ENCODE measurements at places on chromosomes 6 and 20.

- DNase-seq, result no peak
Observed at GRCh38 chr20:19427913-19428312, 215.5 kb downstream of the SLC24A3 start.

DNA sequence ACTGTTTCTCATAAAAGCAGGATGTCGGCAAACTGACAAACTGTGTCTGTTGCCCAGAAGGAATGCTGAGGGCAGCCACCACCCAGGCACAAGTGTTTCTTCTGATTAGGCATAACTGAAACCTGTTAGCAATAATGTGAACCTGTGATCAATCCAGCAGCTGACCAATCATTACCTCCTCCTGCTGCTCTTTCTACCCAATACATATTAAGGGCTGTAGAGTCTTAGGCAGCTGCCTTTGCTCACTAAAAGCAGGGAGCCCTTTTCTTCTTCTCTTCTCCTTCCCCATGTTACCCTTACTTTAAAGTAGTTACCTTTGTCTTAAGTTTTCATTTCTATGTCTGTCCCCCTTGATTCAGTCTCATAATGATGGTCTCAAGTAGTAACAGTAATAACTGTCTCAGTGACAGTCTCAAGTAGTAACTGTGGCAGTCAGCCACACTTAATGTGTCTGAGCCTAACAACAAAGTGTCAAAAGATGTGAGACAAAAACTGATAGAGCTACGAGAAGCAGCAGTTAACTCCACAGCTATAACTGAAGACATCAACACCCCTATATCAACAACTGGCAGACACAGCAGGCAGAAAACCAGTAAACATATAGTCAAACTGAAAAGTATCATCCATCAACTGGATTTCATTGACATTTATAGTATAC is 37.0 kb downstream of the RANBP9 start:
- no peak for DNase-seq

DNA sequence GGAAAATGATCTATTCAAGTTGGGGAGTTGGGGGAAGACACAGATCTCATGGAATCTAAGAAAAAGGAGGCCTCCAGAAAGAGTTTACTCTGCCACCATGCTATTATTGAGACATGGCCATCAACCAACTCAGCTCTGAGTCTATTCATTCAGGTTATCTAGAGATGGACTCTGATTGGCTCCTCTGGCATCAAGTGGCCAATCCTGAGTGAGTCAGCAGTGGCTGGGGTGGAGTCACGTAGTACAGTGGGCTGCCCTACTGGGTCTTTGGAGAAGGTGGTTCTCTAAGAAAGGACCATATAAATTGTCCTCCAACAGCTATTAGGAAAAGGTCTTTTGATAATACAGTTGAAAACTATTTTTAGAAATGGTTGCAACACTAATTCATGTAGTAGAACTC is 42.1 kb downstream of the LYRM2 start:
- no peak for DNase-seq

DNA sequence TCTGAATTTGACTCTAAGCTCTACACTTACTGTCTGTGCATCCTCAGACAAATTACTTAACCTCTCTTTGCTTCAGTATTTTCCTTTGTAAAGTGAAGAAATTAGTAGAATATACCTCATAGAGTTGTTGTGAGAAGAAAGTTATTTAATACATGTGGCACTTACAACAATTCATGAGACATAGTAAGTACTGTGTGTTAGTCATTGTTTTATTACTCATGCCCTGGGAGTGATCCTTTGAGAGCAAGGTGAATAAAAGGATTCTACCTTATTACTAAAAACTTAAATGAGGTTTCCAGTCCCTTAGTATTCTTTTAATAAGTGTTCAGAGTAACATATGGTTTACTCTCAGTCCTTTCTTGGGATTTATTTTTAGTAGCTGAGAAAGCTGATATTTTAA is 233.6 kb upstream of the MAP3K7 start:
- no peak for DNase-seq

DNA sequence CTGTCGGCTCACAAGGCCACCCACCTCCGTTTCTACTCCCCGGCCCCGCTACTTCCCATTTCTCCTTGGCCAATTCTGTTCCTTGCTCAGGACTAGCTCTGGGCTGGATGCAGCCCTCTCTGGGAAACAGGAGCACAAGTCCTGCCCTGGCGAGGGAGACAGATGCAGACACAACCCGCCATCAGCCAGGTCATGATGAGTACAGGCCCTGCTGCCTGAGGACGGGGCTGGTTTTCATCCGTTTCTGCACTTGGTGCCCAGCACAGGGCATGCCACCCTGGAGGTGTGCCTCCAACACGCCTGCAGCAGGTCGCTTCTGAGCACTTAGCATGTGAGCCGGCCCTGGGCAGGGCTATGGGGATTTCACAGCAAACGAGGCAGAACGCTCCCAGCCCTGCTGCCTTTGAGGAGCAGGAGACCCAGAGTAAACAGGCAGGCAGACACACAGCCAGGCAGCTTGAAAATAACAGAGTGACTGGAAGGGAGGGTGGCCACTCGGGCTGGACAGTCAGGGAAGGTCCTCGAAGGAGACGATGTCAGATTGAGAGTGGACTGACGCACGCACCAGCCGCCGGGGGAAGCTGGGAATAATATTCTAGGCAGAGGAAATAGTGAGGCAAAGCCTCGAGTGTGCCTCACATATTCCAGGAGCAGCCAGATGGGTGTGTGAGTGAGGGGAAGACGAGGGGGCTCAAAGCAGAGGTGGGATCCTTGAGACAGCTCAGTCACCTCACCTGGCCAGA is 21.2 kb upstream of the VSTM2L start:
- DNase-seq, result no peak

DNA sequence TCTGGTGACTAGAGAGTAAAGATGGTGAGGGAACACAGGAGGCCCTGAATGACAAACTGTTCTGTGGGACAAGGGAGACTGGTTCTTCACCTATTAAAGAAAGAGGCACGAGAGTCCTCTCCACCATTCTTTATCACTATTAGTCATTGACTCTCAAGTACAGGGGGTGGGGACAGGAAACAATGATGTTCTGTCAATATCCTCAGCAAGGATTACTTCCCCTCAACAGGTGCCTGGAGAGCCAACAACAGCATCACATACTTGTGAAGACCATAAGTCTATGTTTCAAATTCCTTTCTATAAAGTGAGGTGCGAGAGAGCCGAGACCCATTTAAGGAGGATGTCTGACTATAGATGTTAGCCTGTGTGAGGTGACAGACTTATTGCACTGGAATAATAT is 72.4 kb upstream of the TBC1D7 start:
- no peak for DNase-seq

GRCh38 chr6:33925936-33926335 is 122.1 kb upstream of the MLN start:
- no peak for DNase-seq

- no peak for DNase-seq
Observed at GRCh38 chr20:1994627-1995026, 769 bp upstream of the PDYN start.

DNA sequence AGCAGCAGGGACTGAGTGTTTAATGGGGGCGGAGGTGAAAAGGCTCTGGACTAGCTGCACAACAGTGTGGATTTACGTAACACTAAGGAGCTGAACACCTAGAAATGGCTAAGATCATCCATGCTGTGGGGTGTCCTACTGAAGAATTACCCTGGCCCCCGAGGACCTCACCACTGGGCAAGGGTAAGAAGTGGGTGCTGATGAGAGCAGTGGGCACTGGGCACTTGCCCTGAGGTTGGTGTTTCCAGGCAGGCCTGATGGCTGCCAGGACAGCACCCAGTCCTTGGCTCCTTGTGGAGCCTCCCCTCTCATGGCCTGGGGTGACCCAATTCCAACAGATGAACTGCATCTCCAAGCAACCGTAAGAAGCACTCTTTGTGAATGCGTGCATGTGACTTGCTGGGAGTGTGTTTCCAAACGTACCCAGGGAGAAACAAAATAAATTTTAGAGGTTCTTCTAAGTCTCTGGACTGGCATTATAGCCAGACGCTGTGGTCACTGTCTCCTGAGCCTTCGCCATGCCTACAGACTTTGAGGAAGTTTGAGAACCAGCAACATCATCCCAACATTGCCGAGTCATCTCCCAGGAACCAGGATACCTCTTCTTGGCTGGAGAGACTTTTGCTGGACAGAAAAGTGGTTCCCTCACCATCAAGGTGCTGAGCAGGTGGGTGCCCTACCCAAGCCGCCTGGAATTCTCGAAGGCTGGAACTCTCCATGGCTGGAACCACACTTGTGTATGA is 245.9 kb downstream of the ERMARD start:
- no peak for DNase-seq

- no peak for DNase-seq
Observed at GRCh38 chr20:61332016-61332975, 80.2 kb downstream of the CDH4 start.

DNA sequence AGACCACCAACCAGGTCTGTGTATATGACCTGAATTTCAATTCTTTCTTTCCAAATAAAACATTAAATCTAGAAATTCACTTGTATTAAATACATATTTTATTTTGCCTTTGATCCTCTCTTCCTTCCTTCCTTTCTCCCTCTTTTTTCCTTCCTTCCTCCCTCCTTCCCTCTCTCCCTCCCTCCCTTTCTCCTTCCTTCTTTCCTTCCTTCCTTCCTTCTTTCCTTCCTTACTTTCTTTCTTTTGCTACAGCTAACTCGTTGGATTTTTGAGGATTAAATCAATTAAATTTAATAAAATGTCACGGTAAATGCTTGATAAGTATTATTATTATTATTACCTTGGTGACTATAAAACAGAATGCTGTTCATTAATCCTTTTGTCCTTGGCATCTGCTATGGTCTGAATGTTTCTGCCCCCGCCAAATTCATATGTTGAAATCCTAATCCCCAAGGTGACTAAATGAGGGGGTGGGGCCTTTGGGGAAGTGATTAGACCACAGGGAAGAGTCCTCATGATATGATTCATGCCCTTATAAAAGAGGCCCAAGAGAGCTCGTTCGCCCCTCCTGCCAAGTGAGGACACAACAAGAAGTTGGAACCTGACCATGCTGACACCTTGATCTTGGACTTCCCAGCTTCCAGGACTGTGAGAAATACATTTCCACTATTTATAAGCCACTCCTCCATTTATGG is 67.6 kb upstream of the BTBD3 start:
- DNase-seq, result no peak

DNA sequence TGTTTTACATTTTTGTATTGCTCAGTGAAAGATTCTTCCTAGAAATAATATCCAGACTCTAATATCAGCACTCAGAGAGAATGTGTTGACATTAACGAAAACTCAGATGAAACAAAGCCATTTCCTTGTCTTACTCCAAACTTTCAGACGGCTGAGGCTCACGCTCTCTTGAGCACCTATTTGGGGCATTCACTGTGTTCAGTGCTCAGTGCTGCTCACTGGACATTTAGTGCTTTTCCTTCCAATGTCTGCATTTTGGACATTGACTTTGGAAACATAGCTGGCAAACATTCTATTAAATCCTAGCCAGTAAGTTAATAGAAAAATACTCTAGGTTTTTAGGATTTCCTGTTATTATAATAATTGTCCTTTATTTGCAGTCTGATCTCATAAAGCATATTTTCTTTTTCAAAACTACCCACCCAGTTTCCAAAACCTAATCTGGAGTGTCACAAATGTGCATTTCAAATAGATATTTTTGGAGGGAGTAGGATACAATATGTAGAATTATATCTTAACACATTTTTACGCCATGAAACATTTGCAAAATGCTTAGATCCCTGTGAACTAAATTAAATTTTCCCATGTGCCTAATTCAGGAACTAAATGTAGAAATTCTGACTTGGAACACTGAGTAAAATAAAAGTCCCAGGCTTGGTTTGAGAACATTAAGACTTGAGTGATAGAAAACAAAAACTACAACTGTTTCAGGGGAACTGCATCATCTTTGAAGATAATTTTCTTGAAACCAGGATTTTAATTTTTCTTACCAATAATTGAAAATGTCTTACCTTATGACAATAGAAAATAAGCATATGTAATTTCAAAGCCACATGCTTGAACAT is 91.7 kb upstream of the B3GAT2 start:
- no peak for DNase-seq

DNA sequence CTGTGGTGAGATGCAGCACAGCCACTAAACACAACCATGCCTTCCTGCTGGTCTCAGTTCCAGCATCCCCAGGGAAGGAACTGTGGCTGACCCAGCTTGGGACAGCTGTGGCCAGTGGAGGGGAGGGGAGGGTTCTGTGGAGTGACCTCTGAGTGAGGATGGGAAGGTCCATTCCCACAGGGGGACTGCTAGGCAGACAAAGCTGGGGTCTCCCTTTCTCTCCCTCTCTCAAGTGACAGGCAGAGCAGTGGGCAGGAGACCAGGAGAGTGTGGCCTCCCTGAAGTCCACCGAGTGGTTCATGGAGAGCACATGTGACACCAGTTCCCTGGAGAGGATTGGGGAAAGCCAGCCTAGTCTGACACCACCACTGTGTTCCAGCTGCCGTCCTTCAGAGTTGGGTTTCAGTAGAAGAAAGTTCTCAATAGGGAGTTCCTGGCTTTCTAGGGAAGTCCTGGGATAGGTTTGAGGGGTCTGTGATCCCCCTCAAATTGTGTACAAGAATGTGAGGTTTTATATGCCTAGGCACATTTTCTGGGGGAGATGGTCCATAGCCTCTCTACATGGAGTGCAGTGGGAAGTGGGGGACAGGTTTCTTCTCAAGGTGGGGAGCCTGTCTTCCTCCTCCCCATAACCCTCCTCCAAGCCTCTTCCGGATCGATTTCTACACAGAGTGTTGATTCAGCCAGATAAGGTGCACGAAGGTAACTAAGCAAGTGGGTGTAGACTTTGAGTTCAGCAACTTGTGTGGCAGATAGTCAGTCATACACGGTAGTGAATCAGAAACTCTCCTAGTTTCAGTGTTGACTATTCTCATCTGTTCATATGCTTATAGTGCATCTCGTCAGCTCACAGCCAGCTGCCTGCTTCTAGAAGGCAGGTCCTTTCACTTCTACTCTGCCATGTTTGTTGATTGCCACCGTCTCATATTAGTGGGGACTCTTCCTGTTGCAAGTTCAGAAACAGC is 18.9 kb downstream of the MANBAL start:
- DNase-seq, result no peak

- no peak for DNase-seq
Observed at GRCh38 chr20:21322083-21322710, 19.1 kb downstream of the XRN2 start.

- no peak for DNase-seq
Observed at GRCh38 chr20:32583581-32584070, 1.5 kb downstream of the NOL4L start.

GRCh38 chr6:6840831-6841291 is 252.3 kb downstream of the LY86 start:
- DNase-seq, result no peak

DNA sequence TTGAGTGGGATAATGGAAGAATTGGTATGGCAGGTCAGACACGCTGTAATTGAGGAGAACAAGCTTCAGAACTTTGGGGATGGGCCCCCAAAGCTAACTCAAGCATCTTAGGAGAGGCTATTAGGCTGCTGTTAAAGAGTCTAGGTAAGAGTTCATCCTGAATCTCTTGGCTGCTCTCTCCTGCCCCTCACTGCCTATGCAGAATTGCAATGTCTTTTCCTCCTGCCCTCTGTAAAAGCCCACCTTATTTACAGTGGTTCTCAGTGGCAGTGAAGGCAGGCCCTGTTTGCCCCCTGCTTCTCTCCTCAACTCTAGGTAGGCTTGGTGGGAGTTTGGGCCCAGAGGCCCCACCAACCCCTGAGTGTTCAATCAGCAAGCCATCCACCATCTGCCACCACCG is 55.0 kb downstream of the LYRM2 start:
- no peak for DNase-seq

- no peak for DNase-seq
Observed at GRCh38 chr20:38894091-38894847, 31.9 kb upstream of the FAM83D start.
